ENCODE measurements at places on chromosomes 3 and 15. TPM values are rescaled to one million over a fixed set of nuclear protein-coding genes. Genes with fewer than 3 reads are reported as not detected.

CSPG4 gene
- total RNA-seq: 0.12 TPM

RBM15B gene
- 17.4 TPM for total RNA-seq

MESP2 gene
- 0.24 TPM for total RNA-seq

CPA3 gene
- not detected for total RNA-seq

HYKK gene
- total RNA-seq: 5.2 TPM

ACTC1 gene
- total RNA-seq: 0.16 TPM

ITIH1 gene
- total RNA-seq: not detected

CCDC9B gene
- 19.3 TPM for total RNA-seq

GALNT15 gene
- total RNA-seq: 0.05 TPM

CLDN18 gene
- total RNA-seq: not detected

SLC22A13 gene
- not detected for total RNA-seq

GTPBP8 gene
- total RNA-seq: 14.4 TPM

LRRIQ4 gene
- total RNA-seq: not detected

MME gene
- total RNA-seq: not detected

SH3BP5 gene
- total RNA-seq: 15.7 TPM

GORASP1 gene
- 34.0 TPM for total RNA-seq

GABRB3 gene
- total RNA-seq: 74.5 TPM

CD96 gene
- total RNA-seq: not detected

ZNF80 gene
- not detected for total RNA-seq

SERINC4 gene
- 0.08 TPM for total RNA-seq

SLC22A14 gene
- 0.05 TPM for total RNA-seq

NR2F2 gene
- 20.2 TPM for total RNA-seq

TLR9 gene
- 0.02 TPM for total RNA-seq

GP5 gene
- total RNA-seq: not detected

TRAIP gene
- 10.8 TPM for total RNA-seq

GHSR gene
- not detected for total RNA-seq

WWTR1 gene
- 159 TPM for total RNA-seq

DLEC1 gene
- total RNA-seq: 0.05 TPM

ANAPC13 gene
- total RNA-seq: 46.4 TPM

TEX55 gene
- not detected for total RNA-seq

NOX5 gene
- total RNA-seq: 0.13 TPM

EPHB3 gene
- total RNA-seq: 0.17 TPM
